ENCODE measurements at places on chromosomes 7 and 10. TPM values are rescaled to one million over a fixed set of nuclear protein-coding genes. Genes with fewer than 3 reads are reported as not detected.

CLCN1 gene
- not detected for total RNA-seq

NOS3 gene
- total RNA-seq, result 32.4 TPM

PIK3AP1 gene
- 23.4 TPM for total RNA-seq

DNAJC12 gene
- total RNA-seq, result 4.1 TPM

PSPH gene
- 5.7 TPM for total RNA-seq

COL26A1 gene
- not detected for total RNA-seq

- H3K27me3 ChIP-seq, result peaks cover 1% of the 10 kb centered on the region
- H3K27ac ChIP-seq, result no peak overlapping the region
- H3K4me3 ChIP-seq, result no peak overlapping the region
- no peak for DNase-seq
Observed at GRCh38 chr10:90432866-90433265, 425.0 kb downstream of the HTR7 start.

GRCh38 chr7:721619-722248, 4.8 kb upstream of the DNAAF5 start:
- no peak for DNase-seq
- no peak overlapping the region for H3K27ac ChIP-seq
- no peaks in the 10 kb centered on the region for H3K36me3 ChIP-seq
- H3K4me1 ChIP-seq, result no peaks in the 10 kb centered on the region
- no peak overlapping the region for H3K4me3 ChIP-seq
- H3K27me3 ChIP-seq, result no peaks in the 10 kb centered on the region

- no peaks in the 10 kb centered on the region for H3K36me3 ChIP-seq
- H3K27me3 ChIP-seq, result no peaks in the 10 kb centered on the region
- no peak overlapping the region for H3K27ac ChIP-seq
- no peak overlapping the region for H3K4me3 ChIP-seq
Observed at GRCh38 chr7:44754802-44755697, 6.4 kb downstream of the ZMIZ2 start.

DNA sequence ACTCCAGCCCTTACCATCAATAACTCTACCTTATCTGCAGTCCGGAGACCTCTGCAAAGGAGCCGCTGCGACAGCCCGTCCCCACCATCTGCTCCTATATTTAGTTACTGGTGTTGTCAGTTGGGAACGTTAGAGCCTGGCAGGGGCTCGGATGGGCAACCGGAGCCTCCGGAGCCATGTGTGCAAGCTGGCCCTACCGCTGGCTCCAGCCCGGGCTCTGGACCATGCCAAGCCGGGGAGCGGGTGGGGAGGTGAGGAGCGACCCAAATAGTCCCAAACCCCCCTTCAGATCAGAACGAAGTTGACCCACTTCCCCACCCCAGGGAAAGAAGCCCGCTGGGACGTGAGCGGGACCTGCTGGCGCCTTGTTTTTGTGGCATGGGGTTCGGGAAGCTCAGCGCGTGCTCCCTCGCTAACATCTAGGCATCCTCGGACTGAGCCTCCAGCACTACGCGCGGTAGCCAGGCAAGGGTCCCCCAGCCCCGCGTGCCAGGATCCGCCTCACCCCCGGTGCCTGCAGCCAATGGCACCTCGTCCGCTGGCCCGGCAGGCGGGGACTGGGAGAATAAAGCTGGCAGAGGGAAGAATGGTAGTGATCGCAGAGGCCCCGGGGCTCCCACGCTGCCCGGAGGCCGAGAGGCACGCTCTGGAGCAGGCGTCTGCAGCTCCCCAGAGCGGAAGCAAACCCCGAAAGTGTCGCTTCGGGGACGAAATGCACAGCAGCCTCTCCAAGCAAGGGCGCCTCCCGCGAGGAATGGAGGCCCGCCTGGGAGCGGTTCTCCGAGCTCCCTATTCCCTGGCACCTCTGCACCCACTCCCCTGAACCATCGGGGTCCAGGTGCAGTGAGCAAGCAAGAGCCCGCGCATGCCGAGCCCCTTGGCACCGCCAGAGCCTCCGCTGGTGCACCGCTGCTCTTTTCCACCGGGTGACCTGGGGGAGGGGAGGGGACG, 679 bp downstream of the LRRC20 start:
- no peaks in the 10 kb centered on the region for H3K4me1 ChIP-seq
- DNase-seq, result peak; percentile 86
- H3K27me3 ChIP-seq, result no peaks in the 10 kb centered on the region
- no peaks in the 10 kb centered on the region for H3K36me3 ChIP-seq
- no peak overlapping the region for H3K27ac ChIP-seq
- peak overlapping the region; percentile 55 for H3K4me3 ChIP-seq

DNA sequence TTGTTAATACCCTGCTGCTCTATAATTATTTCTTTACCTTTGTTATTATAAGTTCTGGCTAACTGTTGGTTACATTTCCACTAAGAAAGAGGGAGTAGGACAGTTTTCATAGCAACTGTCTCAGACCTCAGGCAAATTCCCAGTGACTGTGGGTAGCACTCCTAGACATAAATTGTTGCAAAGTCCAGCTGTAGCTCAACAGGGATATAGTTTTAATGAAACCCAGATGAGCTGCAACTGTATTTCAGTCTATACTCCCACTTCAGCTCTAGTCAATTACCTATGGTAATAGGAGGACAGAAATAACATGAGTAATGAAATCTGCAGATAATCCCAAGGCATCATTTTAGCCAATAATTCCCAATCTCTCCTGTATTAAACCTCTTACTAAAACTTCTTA, 103.0 kb upstream of the SEMA3A start:
- no peak overlapping the region for H3K4me3 ChIP-seq
- no peaks in the 10 kb centered on the region for H3K4me1 ChIP-seq
- H3K27ac ChIP-seq, result no peak overlapping the region

DNA sequence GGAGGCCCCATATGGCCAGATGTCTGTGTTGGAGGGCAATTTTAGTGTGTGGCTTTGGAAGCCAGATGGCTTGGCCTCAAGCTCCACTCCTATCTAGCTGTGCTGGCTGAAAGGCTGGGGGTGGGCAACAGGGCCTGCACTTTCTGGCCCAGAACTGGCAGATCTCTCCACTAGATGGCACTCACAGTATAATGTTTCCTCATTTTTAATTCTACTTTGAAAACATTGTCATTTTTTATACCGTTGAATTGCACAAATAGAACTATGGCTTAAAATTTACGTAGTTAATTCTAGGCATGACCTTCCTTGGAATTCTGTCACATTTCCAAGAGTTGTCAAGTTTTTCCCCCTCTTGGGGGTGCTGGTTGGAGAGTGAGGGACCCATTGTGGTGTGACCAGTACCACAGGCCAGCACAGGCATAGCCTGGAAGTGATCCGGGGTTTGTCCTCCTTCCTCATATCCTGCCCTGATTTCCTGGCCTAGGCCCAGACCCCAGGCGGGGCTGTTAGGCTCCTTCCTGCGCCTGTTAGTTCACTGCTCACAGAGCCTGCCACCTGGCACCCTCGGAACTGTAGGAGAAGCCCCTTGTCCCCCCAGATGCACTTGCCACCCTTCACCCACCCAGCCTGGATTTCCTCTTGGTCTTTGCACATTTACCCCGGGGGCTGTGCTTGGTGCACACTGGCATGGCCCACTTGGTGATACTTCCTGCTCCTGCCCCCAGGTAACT, 52.8 kb downstream of the ARHGAP22 start:
- DNase-seq, result peak; percentile 58
- H3K4me3 ChIP-seq, result no peak overlapping the region
- H3K27ac ChIP-seq, result no peak overlapping the region
- no peaks in the 10 kb centered on the region for H3K4me1 ChIP-seq
- no peaks in the 10 kb centered on the region for H3K36me3 ChIP-seq

- no peak overlapping the region for H3K4me3 ChIP-seq
- H3K4me1 ChIP-seq, result no peaks in the 10 kb centered on the region
- H3K27me3 ChIP-seq, result no peaks in the 10 kb centered on the region
- no peak for DNase-seq
Observed at GRCh38 chr7:93242106-93242505, 9.9 kb downstream of the VPS50 start.

GRCh38 chr7:155831807-155832524, 19.7 kb upstream of the SHH start:
- no peaks in the 10 kb centered on the region for H3K36me3 ChIP-seq
- no peaks in the 10 kb centered on the region for H3K4me1 ChIP-seq
- H3K27ac ChIP-seq, result no peak overlapping the region
- H3K4me3 ChIP-seq, result no peak overlapping the region
- peak; percentile 4 for DNase-seq
- no peaks in the 10 kb centered on the region for H3K27me3 ChIP-seq

GRCh38 chr10:79393924-79394610, 46.8 kb downstream of the PPIF start:
- no peaks in the 10 kb centered on the region for H3K4me1 ChIP-seq

DNA sequence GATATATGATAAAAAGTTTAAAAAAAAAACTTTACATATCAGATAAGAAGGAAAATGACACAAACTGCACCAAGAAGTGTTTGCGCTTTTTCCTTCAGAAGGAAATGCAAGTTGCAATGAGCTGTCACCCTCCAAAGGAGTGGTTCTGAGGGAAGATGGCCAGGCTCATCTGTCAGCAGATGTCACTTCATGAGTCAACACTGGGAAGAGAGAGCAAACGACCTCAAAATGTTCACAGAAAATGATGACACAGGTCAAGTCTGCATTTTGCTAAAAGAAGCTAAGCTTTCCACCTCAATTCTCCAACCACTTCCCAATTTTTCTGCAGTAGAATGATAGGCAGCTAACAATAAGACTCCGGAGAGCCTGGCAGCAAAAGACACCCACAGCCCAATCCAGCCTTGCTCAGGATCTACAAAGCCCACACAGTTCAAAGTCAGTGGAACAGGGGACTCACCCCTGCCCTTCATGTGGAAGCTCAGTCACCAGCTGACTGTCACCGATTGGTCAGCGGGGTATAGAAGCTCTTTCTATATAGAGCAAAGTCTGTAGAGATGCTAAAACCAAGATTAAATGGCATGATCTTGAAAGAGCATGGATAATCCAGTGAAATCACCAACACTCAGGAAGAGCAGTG, 155.1 kb upstream of the NEBL start:
- H3K4me1 ChIP-seq, result no peaks in the 10 kb centered on the region
- no peaks in the 10 kb centered on the region for H3K27me3 ChIP-seq
- H3K27ac ChIP-seq, result no peak overlapping the region
- no peak for DNase-seq

GRCh38 chr10:103281753-103282152, 4.8 kb downstream of the INA start:
- no peaks in the 10 kb centered on the region for H3K36me3 ChIP-seq
- H3K27ac ChIP-seq, result no peak overlapping the region
- H3K27me3 ChIP-seq, result no peaks in the 10 kb centered on the region
- H3K4me1 ChIP-seq, result no peaks in the 10 kb centered on the region

DNA sequence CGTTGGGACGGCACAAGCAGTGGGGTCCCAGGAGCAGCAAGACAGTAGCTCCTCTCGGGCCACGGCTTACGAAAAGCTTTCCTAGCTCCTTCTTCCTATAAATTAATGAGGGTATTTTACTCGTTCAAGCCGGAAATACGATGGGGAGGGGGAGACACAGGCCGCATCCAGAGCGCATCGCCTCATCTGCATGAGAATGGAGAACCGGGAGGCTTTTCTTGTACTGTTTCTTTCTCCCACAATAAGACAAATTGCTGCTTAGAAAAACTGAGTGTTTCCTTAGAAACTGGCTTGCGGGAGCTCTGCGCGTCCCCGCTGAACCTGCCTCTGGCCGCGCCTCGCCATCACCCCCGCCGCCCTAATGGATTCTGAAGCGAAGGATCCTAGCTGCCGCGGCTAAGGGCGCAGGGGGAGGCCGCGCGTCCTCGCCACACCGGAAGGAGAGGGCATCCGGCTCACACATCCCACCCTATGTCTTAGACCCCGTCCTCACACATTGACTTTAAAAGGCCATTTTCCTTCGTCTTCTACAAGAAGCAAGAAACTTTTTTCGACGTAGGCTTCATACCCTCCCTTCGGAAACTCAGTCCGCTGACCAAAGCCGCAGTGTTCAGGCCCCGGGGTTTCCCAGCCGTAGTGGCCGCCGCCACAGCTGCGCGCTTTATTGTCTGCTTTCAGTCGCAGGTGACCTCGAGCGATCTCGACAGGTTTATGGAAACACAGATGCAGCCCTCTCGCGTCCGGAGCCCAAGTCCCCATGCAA, 8.8 kb downstream of the NXPH1 start:
- no peak for DNase-seq
- H3K27me3 ChIP-seq, result peaks cover 7% of the 10 kb centered on the region
- no peaks in the 10 kb centered on the region for H3K36me3 ChIP-seq
- no peak overlapping the region for H3K4me3 ChIP-seq

DNA sequence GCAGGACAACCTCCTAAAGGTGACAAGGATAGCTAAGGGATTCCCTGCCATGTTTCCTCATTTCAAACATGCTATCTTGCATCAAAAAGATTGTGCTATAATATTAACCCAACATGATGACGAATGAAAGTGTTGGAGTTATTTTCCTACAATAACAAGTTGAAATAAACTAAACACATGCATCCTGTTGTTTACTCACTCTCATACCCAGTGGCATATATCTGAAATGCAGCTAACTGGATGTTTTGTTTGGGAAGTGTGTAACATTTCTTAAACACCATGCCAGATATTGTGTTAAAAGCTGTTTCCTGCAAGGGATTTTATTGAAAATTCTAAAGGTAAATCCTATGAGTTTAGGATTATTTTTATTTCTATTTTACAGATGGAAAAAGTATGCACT, 139.6 kb downstream of the TFPI2 start:
- H3K27me3 ChIP-seq, result no peaks in the 10 kb centered on the region
- no peaks in the 10 kb centered on the region for H3K4me1 ChIP-seq
- H3K4me3 ChIP-seq, result no peak overlapping the region
- DNase-seq, result no peak
- no peak overlapping the region for H3K27ac ChIP-seq

GRCh38 chr10:4825868-4826791, at the start of gene AKR1E2:
AKR1E2 (plus strand) TSS chr10:4826207; CDS start chr10:4826325, 118 bp downstream.
- H3K4me3 ChIP-seq, result peak within 1 kb of the TSS; percentile 44

DNA sequence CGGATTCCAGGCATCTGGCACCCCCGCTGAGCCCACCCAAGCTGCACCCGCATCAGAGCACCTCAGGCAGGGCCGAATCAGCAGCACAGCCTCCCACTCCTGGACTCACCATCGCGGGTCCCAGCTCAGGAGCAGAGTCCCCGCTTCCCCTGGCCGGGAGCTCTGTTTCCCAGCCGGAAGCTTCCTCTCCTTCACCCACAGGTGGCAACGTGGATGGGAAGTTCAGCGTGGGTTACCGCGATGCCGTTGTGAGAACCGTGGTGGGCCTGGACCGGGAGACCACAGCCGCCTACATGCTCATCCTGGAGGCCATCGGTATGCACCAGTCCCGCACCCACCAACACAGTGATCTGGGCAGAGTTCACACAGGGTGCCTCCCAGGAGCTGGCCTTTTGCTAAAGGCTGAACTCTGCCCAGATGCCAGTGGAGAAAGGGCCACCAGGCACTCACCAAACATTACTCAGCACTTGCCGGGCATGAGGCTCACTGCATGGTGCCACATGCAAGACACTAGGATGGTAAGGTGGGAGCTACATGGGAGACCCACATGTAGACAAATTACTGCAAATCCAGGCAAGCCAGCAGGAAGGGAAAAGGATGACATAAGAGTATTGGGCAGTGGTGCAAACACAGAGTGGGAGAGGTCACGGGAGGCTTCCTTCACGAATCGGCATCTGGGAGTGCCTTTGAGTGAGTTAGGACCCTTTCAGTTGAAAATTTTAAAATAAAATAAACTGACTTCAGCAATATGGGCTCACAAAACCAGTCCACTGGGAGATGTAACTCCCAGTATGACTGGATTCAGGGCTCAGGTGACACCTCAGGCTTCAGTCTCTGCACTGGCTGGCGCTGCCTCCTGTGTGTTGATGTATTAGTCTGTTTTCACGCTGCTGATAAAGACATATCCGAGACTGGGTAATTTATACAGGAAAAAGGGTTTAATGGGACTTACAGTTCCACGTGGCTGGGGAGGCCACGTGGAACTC, 10.4 kb downstream of the C10orf105 start:
- H3K4me1 ChIP-seq, result no peaks in the 10 kb centered on the region
- no peak for DNase-seq

- no peaks in the 10 kb centered on the region for H3K36me3 ChIP-seq
- H3K27ac ChIP-seq, result no peak overlapping the region
- no peak overlapping the region for H3K4me3 ChIP-seq
- no peaks in the 10 kb centered on the region for H3K27me3 ChIP-seq
- no peaks in the 10 kb centered on the region for H3K4me1 ChIP-seq
Observed at GRCh38 chr7:13159467-13160184, 472.2 kb downstream of the ARL4A start.

All from aorta (tissue), 5 donors.